ENCODE measurements at places on chromosomes 13 and 19.
A peak's percentile ranks its signal among the peaks of the same experiment; 100 is the strongest.

DNA sequence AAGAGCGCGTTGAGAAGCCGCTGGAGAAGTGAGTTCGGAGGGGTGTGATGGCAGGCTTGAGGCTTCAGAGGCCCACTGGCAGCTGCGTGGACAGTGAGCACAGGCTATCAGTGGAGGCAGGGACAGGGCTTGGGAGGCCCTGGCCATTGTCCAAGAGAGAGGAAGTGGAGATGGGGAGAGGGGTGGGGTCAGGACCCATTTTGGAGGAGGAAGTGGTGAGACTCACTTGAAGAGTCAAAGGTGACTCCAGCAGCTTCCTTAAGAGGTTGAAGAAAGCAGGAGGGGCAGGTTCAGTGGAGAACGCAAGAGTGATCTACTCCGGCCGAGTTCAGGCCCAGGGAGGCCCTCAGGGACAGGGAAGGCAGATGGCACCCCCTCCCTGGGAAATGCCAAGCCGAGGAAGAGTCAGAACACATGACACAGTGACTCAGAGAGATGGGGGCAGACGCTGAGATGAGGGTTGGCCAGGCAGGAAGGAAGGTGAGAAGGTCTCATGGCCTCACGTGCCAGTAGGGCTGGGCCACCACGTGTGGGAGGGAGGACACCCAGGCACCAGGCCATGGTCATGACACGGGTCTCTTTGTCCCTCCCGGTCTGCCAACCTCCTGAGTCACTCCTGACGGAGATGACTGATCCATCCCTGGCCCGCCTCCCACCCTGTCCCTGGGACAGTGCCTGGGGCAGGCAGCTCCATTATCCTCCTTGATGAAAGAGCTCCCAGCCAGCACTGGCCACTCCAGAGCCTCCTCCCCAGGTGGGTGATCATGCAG lies 10.1 kb upstream of the CD22 start:
- DNase-seq: no peak

DNA sequence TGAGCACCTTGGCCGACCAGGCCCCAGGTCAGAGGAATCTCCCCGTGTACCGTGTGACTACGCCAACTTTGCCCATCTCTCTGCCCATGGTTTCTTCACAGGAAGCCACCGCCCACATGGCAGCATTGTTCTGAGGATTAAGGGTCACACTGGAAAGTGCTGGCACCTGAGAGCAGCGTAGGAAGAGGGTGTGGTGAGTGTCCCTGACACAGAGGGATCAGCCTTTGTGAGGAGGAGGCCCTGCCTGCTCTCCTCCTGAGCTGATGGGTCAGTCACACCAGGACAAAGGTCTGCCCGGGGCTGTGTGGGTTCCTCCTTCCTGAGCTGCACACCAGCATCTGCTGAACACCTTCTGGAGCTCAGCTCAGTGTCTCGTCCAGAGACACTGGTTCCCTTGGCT lies 32.2 kb upstream of the SLC15A1 start:
- DNase-seq: no peak

DNA sequence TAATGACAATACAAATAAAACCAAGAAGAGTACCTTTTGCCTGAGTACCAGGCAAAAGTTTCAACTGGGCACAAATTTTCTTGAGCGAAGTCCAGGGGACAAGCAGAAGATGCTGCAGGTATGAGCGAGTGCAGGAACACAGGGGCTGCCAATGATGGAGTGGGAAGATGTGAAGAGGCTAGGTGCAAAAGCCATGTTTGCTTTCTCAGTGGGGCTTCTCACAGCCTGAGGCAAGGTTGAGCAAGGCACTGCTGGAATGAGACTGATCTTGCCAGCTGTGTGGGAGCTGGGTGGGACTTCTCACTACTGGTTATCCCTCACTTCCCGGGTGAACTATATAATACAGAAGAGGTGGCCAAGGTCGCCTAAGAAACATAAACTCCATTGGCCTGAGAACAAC lies 1200.7 kb downstream of the SLITRK1 start:
- DNase-seq: no peak

DNA sequence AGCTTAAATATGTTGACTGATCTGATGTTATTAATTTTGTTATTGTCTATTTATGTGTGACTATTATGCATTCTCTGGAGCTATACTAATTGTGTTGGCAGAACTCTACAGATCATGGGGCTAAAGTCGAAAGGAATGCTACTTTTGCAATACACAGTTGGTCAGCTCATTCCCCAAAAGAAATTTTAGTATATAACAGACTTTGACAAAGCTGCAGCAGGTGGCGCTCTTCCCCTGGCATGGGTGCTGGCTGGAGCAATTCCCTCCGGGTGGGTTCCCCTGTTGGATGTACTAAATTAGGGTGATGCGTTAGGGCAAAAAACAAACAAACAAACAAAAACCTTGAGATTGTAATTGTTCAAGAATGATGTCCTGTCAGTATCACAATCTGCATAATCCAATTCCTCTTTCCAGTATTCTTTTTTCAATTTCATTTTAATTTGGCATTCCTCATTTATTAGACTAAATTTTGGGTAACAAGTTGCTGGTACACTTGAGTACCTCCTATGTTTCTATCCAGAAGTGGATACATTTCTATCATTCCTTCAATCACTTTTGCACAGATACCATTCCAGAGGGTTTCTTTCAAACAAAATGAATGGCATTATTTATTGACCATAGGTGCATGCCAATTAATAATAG lies 322.8 kb upstream of the EDNRB start:
- peak; percentile 3 for DNase-seq

DNA sequence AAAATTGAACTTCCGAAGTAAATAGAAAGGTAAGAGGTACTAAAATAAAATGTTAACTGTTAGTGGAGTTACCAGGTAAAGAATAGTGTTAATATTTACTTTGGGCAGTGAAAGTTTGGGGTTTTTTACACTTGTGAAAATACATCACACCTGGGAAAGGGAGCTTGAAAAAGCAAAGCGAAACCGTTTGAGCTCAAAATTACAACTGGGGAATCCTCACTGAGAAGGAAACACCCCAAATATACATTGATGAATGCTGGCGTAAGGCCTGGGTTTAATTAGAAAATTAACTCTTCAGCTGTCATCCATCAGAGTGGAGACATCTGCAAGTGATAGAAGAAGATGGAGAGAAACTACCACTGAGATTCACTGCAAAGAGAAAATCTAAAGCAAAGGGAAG lies 1153.0 kb downstream of the SLITRK5 start:
- no peak for DNase-seq

DNA sequence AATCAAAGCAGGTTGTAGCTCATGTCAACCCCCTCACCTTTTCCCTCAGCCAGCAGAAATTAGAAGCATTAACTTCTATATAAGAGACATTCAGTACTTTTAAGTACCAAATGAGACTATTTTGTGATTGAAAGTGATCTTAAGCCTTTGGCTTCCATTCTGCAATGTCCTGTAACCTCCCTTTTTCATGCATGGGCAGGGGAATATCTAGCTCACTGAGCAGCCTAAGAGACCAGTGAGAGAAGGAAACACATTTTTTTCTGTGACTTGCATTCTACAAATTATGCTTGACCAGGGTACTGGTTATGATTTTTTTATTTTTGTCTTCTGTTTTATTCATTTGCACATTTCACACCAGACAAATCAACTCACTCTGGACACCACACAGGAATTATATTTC lies 369.6 kb downstream of the KCTD12 start:
- no peak for DNase-seq

DNA sequence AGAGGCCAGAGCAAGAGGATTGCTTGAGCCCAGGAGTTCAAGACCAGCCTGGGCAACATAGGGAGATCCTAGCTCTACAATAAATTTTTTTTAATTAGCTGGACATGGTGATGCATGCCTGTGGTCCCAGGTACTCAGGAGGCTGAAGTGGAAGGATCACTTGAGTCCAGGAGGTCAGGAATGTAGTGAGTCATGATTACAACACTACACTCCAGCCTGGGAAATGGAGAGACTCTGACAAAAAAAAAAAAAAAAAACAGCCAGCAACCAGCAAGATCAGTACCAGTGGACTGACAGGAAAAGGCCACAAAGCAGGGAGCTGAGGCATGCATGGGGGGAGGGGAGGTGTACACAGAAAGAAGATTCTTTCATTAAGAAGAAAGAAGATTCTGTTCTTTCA lies 52.7 kb upstream of the RFXAP start:
- DNase-seq: no peak

DNA sequence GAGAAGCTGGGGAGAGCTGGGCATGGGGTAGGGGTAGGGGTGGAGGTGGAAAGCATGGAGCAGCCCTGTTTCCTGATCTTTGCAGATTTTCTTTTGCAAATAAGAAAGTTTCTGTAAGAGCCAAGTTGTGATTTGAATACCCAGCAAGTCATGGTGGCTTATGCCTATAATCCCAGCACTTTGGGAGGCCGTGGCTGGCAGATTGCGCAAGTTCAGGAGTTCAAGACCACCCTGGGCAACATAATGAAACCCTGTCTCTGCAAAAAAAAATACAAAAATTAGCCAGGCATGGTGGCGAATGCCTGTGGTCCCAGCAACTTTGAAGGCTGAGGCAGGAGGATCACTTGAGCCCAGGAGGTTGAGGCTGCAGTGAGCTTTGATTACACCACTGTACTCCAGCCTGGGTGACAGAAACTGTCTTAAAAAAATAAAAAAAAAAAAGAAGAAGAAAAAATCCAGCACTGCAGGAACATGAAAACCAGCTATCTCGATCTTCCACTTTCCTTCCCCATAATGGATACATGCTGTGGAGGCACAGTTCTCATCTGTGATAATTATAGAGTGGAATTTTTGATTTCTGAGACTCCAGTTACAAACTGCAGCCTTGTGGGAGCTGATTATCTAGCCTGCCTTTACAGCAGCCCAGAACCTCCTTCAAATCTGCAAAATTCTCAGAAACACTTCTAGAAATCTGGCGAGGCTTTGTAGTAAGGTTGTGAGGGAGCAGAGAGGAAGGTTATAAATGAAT lies 12.1 kb upstream of the TEX26 start:
- DNase-seq: no peak

DNA sequence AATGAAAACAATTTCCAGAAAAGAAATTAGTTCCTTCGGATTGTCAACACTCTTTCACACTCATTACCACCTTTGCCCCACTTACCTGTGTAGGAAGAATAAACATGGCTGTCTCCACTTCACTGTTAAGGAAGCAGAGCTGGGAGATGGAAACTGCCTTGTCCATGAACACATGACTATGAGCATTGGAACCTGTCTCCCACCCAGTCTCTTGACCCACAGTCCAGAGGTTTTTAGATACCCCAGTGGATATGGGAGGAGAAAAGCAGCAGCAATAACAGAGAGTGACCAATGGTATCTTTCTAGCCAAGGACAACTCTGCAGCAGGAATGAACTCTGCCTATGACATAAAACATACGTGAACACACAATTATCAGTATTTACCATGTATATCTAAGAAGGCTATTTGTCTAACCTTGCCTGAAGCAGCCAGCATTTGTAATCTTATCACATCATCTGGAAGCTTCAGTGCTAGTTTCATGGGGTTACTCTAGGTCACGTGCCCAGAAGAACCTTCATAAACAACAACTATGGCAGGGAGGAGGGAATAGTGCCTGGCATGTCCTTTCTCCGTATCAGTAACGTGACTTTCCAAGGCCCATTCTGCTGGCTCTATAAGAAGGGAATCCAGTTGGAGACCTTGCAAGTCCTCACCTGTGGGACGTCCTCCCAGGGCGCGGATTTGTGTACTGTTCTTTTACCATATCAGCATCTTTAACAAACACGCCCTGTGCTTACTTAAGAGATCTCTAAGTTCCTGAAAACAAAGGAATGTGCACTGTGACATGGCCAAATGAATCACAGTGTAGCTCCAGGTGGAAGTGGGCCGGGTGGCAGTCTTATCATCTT lies 221.8 kb upstream of the UBL3 start:
- no peak for DNase-seq

GRCh38 chr13:52159159-52159982 lies at the start of gene NEK3:
Gene NEK3, minus strand, starts transcription at chr13:52159597. Its CDS starts 3,406 bp downstream, at chr13:52156191.
- DNase-seq: peak; percentile 13

GRCh38 chr13:78595495-78596398 lies 7.6 kb downstream of the POU4F1 start:
- no peak for DNase-seq

DNA sequence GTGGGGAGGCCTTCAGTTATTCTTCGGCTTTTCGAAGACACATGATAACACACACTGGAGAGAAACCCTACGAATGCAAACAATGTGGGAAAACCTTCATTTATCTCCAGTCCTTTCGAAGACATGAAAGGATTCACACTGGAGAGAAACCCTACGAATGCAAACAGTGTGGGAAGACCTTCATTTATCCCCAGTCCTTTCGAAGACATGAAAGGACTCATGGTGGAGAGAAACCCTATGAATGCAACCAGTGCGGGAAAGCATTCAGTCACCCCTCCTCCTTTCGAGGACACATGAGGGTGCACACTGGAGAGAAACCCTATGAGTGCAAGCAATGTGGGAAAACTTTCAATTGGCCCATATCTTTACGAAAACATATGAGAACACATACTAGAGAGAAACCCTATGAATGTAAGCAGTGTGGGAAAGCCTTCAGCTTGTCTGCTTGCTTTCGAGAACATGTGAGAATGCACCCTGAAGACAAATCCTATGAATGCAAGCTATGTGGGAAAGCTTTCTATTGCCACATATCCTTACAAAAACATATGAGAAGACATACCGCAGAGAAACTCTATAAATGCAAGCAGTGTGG lies 11.8 kb downstream of the ZNF555 start:
- no peak for DNase-seq

DNA sequence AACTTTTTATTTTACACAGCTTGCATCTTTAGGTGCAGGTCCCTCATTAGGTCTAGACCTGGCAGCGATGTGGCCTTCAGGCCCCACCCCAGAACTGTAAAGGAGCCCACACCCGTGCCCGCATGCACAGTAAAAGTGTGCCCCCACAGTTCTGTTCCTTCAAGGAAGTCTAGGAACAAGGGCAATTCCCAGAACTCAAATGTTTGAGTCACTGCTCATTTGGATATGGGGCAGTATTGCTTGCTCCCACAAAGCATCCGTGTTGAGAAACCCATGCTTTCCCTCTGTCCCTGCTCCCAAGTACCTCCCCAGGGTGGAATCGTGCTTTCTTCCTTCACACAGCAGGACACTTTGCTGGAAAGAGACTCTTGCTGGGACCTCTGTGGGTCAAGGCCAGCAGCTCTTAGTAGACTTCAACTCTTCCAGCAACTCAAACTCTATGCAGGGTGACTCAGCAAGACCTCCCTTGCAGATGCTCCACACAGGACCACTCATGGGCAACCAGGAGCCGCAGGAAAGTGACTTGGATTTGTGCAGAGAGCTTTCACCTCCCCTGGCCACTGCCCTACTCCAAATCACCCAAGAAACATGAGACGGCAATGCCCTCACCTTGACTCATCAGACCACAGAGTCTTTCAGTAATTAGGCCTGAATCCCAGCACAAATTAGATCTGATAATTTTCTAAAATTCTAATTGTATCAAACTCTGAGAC lies 12.3 kb downstream of the SLC7A1 start:
- no peak for DNase-seq

DNA sequence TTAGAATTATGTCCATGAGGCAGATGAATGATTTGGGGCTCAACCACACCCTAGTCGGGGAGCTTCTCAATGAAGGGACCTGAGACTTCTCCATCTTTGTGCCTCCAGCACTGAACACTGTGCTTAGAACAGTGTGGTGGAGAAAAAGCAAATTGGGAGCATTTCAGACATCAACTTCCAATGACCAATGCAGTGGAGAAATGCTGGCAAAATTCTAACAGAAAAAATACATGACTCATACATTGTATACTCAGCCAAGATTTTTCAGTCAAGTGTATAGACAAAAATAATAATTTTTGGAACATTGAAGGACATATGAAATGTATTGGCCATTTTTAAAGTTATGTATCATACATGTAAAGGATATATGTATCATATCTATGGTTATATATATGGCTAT lies 134.7 kb downstream of the FGF14 start:
- no peak for DNase-seq

GRCh38 chr19:1524287-1524971 lies 552 bp downstream of the PLK5 start:
- no peak for DNase-seq

GRCh38 chr19:1814833-1815604 lies 2.9 kb upstream of the ATP8B3 start:
- DNase-seq: no peak
